ENCODE measurements at places on chromosomes 2 and 18.

GRCh38 chr2:8494151-8494550, 187.7 kb upstream of the ID2 start:
- DNase-seq, result no peak

DNA sequence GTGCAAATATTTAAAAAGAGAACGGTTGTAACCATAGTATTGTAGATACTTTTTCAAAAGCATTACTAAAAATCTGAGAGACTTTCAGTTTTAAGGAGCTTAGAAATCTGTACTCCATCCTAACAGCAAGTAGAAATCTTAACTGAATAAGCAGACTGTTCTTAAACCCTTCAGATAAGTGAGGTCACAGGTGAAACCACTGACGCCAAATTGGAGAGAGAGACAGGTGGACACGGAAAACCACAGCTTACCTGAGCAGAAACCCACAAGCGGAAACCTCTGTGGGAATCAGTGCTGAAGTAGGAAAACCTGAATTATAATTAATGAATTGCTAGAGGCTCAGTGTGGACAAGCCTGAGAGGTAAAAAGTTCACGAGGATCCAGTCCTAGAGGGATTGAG, 959.4 kb upstream of the CELF4 start:
- DNase-seq, result no peak

DNA sequence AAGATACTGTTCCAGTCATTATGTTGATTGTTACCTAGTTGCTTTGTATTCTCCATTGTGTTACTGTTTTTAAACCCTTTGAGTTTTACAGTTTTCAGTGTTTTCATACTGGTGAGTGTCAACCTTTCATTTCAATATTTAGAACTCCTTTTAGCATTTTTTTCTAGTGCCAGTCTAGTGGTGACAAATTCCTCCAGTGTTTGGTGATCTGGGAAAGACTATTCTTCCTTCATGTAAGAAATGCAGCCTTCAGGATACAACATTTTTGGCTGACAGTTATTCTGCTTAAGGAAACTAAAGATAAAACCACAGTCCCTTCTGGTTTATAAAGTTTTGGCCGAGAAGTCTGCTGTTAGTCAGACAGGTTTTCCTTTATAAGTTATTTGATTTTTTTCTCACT, 143.8 kb downstream of the ETAA1 start:
- no peak for DNase-seq

GRCh38 chr2:69141061-69141460, 128.1 kb downstream of the ANTXR1 start:
- DNase-seq, result no peak

- DNase-seq, result no peak
These were observed 555.8 kb downstream of the NRXN1 start for GRCh38 chr2:50476174-50476573.

DNA sequence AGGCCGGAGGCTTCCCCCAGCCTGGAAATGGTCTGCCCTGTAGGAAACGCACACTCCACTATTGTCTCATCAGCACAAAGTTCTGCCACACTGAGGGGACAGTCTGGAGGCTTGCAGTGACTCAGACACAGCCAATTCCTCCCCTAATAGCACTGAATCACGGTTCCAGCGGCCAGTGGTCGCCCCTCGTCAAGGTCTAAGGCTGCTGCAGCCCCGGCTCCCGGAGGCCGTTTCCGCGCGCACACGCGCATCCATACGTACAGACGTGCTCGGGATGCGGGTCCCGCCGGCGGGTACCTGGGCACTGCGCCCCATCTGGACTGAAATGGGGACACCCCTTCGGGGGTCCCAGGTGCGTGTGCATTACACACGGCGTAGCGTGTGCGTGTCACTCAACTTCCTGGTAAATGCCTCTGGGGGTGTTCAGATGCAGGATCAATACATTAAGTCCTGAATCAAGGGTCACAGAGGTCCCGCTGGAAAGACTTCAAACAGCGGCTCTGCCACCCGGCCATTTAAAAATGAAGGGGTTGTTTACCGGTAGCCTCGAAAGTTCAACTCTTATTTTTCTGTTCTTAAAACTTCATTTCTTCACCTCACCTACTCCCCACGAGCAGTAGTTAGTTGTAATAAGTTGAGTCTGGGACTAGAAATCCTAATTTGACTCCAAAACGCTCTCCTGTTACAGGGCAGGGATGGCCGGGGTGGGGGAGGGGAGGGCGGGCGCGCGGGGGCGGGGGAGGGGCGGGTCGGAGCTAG, 572 bp upstream of the ZNF516 start:
- DNase-seq, result peak; percentile 52

GRCh38 chr2:152499331-152499816, 164.4 kb downstream of the FMNL2 start:
- DNase-seq, result no peak

- DNase-seq, result no peak
These were observed 25.8 kb upstream of the TMEM182 start for GRCh38 chr2:102736110-102736409.

DNA sequence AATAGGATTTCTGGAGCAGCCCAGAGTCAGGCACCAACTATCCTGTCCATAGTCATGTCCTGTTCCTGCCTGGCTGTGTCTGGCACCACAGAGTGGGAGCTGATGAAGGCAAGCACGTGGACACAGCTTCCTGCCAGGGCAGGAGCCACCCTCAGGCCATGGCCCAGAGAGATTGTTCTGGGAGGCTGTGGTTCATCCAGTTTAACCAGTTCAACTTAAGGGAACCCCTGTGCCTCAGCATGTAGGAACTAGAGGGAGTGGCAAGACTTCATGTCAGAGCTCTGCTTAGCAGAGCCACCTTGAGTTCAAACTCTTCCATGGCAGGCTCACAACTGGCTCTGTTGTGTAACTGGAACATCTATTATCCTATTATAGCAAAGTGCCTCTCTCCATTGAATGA, 73.2 kb upstream of the NCKAP5 start:
- no peak for DNase-seq

GRCh38 chr2:21041943-21042707, 1.7 kb downstream of the APOB start:
- no peak for DNase-seq

GRCh38 chr2:234986390-234986789, 34.6 kb downstream of the SH3BP4 start:
- no peak for DNase-seq

- DNase-seq, result no peak
These were observed 794.2 kb upstream of the NXPH2 start for GRCh38 chr2:139574371-139574770.

GRCh38 chr2:117127680-117128079, 686.8 kb upstream of the DDX18 start:
- no peak for DNase-seq

- no peak for DNase-seq
These were observed 41.8 kb downstream of the COX7A2L start for GRCh38 chr2:42319265-42319664.

- DNase-seq, result no peak
These were observed 27.9 kb upstream of the ZFP36L2 start for GRCh38 chr2:43254331-43254730.

- no peak for DNase-seq
These were observed 61.3 kb upstream of the PGAP1 start for GRCh38 chr2:196987649-196988364.

- no peak for DNase-seq
These were observed 116.4 kb downstream of the ZNF516 start for GRCh38 chr18:76378526-76379215.
